ENCODE measurements at places on chromosomes 2 and 18. TPM values are rescaled to one million over a fixed set of nuclear protein-coding genes. Genes with fewer than 3 reads are reported as not detected.

GRCh38 chr2:15195813-15196212 is 365.3 kb downstream of the NBAS start:
- DNase-seq: no peak
- H3K4me1 ChIP-seq: no peaks in the 10 kb centered on the region
- no peaks in the 10 kb centered on the region for H3K27me3 ChIP-seq
- no peak overlapping the region for H3K4me3 ChIP-seq
- H3K36me3 ChIP-seq: no peaks in the 10 kb centered on the region

Gene CTAGE1
- 0.11 TPM for total RNA-seq

Gene TRABD2A
- 11.8 TPM for total RNA-seq

DNA sequence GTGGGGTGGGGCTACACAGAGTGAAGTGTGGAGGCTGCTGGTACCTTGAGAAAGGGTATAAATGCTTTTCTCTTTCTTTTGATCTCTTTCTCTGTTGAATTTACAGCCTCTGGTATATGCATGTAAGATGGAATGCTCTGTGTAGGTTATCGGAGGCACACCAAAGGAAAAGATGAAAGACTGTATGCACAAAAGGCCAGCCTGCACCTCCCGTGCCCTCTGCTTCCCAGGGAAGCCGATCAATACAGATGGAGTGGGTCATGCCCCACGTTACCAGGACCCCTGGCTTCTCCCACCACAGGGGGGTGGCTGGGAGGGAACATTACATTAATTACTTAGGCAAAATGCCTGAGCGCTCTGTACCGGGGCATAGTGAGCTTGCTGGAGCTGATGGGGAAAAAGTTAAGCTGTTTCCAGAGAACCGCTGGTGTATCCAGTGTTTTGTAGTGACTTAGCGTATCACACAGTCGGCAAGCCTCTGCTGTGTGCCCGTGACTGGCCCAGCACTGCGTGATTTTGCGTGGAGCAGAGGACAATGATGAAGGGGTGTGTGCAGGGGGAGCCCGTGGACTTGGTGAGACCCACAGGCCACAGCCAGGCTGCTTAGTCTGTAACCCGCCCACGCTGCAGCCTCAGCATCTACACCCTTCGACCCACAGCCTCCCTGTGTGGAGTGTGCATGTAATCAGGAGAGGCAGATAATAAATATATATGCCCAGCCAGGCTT is 8.0 kb downstream of the ALLC start:
- H3K27ac ChIP-seq: no peak overlapping the region
- no peaks in the 10 kb centered on the region for H3K4me1 ChIP-seq
- H3K4me3 ChIP-seq: no peak overlapping the region

Gene MRPS9
- 34.5 TPM for total RNA-seq

Gene C2orf81
- total RNA-seq: 0.34 TPM

GRCh38 chr18:51654488-51655326 is 457.2 kb upstream of the MEX3C start:
- no peak for DNase-seq
- H3K4me3 ChIP-seq: no peak overlapping the region
- no peaks in the 10 kb centered on the region for H3K36me3 ChIP-seq
- no peaks in the 10 kb centered on the region for H3K4me1 ChIP-seq
- H3K27ac ChIP-seq: no peak overlapping the region
- no peaks in the 10 kb centered on the region for H3K27me3 ChIP-seq

- no peaks in the 10 kb centered on the region for H3K27me3 ChIP-seq
- DNase-seq: no peak
- peaks cover 42% of the 10 kb centered on the region for H3K36me3 ChIP-seq
- H3K4me1 ChIP-seq: peaks cover 50% of the 10 kb centered on the region
- peak overlapping the region; percentile 96 for H3K27ac ChIP-seq
Measured at GRCh38 chr2:231707625-231707926, 749 bp upstream of the PTMA start.

DNA sequence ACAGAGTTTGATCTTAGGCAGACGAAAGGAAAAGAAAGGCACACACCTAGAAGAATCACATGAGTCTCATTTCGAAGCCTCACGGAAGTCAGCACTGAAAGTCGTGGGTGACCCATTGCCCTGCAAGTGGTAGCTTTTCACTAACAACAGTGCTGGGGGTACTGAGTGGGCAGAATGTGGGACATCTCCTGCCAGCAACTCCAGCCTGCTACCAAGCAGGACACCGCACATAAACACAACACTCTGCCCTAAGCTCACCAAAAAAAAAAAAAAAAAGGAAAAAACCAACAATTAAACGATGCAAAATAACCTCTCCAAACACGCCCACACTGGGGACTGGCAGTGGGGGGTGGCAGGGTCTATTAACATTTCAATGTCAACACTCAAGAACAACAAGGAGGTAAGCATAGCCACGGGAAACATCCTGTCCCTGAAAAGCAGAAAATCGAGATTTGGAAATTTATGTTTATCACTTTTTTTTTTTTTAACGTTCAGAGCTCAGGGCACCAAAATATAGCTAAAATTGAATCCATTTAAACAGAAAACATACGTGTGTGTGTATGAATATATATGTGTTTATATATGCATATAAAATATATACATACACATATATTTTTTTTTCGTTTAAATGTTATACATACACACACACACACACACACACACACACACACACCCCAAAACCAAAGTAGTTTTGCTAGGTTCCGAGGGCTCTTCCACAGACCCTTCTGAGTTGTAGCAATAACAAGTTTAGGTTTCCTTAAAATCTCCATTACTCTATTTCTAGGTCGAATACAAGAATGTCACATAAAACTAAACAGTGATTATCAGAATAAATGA is 2.2 kb downstream of the INO80D start:
- no peaks in the 10 kb centered on the region for H3K4me1 ChIP-seq
- H3K27ac ChIP-seq: no peak overlapping the region
- peak overlapping the region; percentile 90 for H3K4me3 ChIP-seq
- peaks cover 12% of the 10 kb centered on the region for H3K36me3 ChIP-seq
- peak; percentile 6 for DNase-seq
- no peaks in the 10 kb centered on the region for H3K27me3 ChIP-seq

GRCh38 chr18:30387401-30387800 is 655.1 kb downstream of the DSC3 start:
- no peaks in the 10 kb centered on the region for H3K27me3 ChIP-seq
- no peaks in the 10 kb centered on the region for H3K4me1 ChIP-seq
- DNase-seq: no peak
- no peak overlapping the region for H3K4me3 ChIP-seq
- H3K27ac ChIP-seq: no peak overlapping the region

GRCh38 chr2:187748958-187749357 is 194.7 kb upstream of the TFPI start:
- no peak for DNase-seq
- no peaks in the 10 kb centered on the region for H3K36me3 ChIP-seq
- no peak overlapping the region for H3K4me3 ChIP-seq
- no peaks in the 10 kb centered on the region for H3K27me3 ChIP-seq

DNA sequence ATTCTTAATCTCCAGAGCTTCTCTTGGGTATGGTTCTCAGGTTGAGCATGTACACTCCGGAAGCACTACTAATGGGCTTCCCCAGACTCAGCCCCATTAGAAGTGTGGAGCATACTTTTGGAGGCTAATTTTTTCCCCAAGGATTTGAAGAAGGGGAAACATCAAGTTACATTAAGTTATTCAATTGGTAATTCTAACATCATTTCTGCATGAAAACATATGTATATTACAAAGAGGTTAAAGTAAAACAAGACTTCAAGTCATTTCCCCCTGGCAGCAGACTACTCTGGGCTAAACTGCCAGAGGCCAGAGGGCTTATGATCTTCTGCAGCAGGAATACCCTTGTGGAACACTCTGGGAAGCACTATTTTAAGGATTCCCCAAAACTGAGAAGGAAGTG is 227.7 kb upstream of the STK17B start:
- no peaks in the 10 kb centered on the region for H3K36me3 ChIP-seq
- peak overlapping the region; percentile 85 for H3K27ac ChIP-seq
- no peak overlapping the region for H3K4me3 ChIP-seq
- DNase-seq: no peak
- no peaks in the 10 kb centered on the region for H3K27me3 ChIP-seq

GRCh38 chr2:134167015-134167414 is 86.9 kb upstream of the MGAT5 start:
- H3K27me3 ChIP-seq: no peaks in the 10 kb centered on the region
- DNase-seq: no peak
- no peak overlapping the region for H3K27ac ChIP-seq
- H3K36me3 ChIP-seq: no peaks in the 10 kb centered on the region
- no peaks in the 10 kb centered on the region for H3K4me1 ChIP-seq

Gene ASAP2
- total RNA-seq: 12.9 TPM

Gene ARHGAP28
- 1.9 TPM for total RNA-seq

DNA sequence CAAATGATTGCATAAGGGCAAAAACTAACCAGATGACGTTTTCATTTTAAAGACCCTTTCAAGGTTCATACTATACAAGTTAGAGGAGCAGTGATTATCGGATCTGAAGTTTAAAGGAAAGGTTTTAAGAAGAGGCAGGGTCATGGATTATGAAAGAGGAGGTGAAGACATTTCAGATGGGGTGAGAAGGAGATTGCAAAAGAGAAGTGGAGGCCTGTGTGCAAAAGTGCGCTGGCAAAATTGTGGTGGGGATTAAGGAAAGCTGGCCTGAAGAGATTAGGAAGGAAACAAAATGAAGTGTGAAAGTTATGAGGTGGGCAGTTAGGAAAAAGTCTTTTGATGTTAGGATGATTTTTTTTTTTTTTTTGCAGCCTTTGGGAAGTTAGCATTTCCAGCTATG is 935.7 kb upstream of the FAM98A start:
- no peak overlapping the region for H3K27ac ChIP-seq
- H3K4me1 ChIP-seq: no peaks in the 10 kb centered on the region
- H3K27me3 ChIP-seq: no peaks in the 10 kb centered on the region
- H3K4me3 ChIP-seq: no peak overlapping the region
- no peak for DNase-seq

- no peak overlapping the region for H3K4me3 ChIP-seq
- no peak overlapping the region for H3K27ac ChIP-seq
- H3K36me3 ChIP-seq: no peaks in the 10 kb centered on the region
- DNase-seq: no peak
- peaks cover 11% of the 10 kb centered on the region for H3K4me1 ChIP-seq
Measured at GRCh38 chr2:233021771-233022170, 8.7 kb upstream of the NGEF start.

DNA sequence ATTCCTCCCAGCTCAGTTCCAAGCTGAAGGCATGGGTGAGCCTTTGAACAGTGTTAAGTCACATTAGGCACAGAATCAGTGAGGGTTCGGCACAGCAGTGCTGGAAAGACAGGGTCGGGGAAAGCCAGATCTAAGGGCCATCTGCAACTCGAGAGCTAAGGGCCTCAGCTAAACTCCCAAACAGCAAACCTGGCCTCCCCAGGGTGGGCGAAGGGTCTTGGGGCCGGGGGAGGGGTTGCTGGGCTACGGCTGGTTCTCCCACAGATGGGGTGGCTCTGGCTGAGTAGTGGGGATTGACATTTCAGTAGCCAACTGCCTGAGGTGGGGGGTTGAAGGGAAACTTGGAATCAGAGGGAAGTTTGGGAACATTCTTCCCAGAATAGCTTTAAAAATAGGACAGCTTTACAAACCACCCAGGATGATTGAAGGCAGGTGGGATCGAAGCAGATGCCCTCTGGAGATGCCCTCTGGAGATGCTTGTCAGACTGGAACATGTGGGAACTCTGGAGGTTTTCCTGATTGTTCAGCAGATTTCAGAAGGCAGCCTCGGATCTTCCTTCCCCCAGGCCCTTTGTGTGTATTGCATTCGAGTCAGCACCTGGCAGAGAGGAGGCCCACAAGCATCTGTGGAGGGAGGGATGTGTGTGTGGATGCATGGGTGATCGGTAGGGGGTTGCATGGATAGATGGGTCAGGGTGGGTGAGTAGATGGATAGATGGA is 156.4 kb downstream of the SMAD7 start:
- H3K4me3 ChIP-seq: no peak overlapping the region
- no peak overlapping the region for H3K27ac ChIP-seq
- no peak for DNase-seq
- H3K36me3 ChIP-seq: peaks cover 97% of the 10 kb centered on the region
- H3K27me3 ChIP-seq: no peaks in the 10 kb centered on the region

Gene TXNDC2
- total RNA-seq: not detected

GRCh38 chr2:64538764-64539433 is 14.8 kb downstream of the AFTPH start:
- H3K27me3 ChIP-seq: no peaks in the 10 kb centered on the region
- no peaks in the 10 kb centered on the region for H3K36me3 ChIP-seq
- H3K4me1 ChIP-seq: peaks cover 8% of the 10 kb centered on the region
- H3K4me3 ChIP-seq: no peak overlapping the region
- DNase-seq: no peak

Gene CPS1
- total RNA-seq: 16.0 TPM

Gene CBLN2
- total RNA-seq: not detected

- H3K27ac ChIP-seq: no peak within 1 kb of the TSS
- peaks cover 17% of the 10 kb centered on the region for H3K4me1 ChIP-seq
- H3K4me3 ChIP-seq: no peak within 1 kb of the TSS
- no peaks in the 10 kb centered on the region for H3K36me3 ChIP-seq
- DNase-seq: no peak
- H3K27me3 ChIP-seq: peaks cover 77% of the 10 kb centered on the region
Measured at GRCh38 chr2:74514368-74515270, at the start of gene TLX2. TLX2 (plus strand) TSS chr2:74514450; CDS start chr2:74514807, 357 bp downstream.

Gene RNF152
- total RNA-seq: 18.0 TPM

Gene NT5DC4
- not detected for total RNA-seq

- H3K36me3 ChIP-seq: peaks cover 25% of the 10 kb centered on the region
- peaks cover 11% of the 10 kb centered on the region for H3K4me1 ChIP-seq
- peak overlapping the region; percentile 88 for H3K27ac ChIP-seq
- H3K27me3 ChIP-seq: no peaks in the 10 kb centered on the region
Measured at GRCh38 chr2:135984199-135985017, 1.0 kb downstream of the DARS1 start.

DNA sequence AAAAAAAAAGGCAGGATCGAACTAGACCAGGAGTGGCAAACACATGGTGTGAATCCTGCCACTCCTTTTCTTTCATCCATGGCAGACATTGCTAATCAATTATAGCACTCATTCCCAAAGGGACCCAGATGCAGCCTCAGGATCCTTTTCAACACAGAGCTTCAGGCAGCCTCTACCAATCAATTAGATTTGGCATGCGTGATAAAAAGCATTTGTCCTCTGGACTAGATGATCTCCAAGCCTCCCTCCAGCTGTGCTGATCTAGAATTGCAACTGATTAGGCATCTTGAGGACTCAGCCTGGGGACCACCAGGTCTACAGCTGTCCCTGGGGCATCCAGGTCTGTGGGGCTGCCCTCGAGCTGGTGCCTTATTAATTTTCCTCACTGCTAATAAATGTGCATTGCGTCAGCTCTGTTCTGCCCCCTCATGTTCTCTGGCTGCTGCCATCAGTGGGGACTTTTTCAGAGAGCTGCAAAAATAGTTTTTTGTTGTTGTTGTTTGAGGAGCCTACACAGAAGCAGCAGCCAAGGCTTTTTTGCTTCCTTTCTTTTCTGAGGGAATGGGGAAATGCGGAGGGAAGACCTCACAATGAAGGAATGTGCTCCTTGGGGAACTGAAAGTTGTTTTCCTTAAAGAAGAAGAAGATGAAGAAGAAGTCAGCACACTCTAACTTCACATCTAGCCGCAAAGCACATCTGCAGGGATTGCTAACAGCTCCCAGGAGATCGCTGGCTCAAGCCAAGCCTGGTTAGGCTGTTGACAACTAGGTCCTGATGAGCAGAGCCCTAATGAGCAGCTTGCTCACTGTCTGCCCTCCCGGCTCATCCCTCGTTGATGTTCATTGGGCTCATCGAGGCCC is 8.8 kb upstream of the ATOH8 start:
- peak; percentile 81 for DNase-seq
- H3K4me3 ChIP-seq: no peak overlapping the region
- peak overlapping the region; percentile 35 for H3K27ac ChIP-seq
- H3K27me3 ChIP-seq: no peaks in the 10 kb centered on the region
- peaks cover 64% of the 10 kb centered on the region for H3K4me1 ChIP-seq

- no peaks in the 10 kb centered on the region for H3K4me1 ChIP-seq
- H3K27ac ChIP-seq: no peak overlapping the region
- peaks cover 71% of the 10 kb centered on the region for H3K36me3 ChIP-seq
- H3K4me3 ChIP-seq: no peak overlapping the region
- no peak for DNase-seq
Measured at GRCh38 chr2:229831805-229832509, 89.9 kb downstream of the TRIP12 start.
